Inflammatory macrophage treated with lipopolysaccharide for 4 hours (primary cell): ENCODE measurements at places on chromosomes 12 and 14.
A peak's percentile ranks its signal among the peaks of the same experiment; 100 is the strongest.

DNA sequence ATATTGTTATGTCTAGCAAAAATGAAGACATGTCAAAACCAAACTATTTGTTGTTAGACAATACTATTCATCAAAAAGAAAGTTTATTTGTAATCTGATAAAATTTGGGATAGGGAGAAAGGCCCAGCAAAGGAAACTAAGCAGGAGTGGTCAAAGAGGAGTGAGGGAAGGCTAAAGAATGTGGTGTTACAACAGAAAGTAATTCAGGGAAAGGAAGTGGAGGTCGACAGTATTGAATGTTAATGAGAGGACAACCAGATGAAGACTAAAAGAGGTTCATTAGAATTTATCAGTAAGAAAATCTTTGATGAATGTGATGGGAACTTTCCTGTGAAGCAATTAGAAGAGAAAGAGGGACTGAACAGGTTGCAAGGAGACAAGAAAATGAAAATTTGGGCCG, 33.9 kb downstream of the PLCZ1 start:
- no peak for DNase-seq

GRCh38 chr12:100651694-100652093, 78.2 kb downstream of the GAS2L3 start:
- no peak for DNase-seq

DNA sequence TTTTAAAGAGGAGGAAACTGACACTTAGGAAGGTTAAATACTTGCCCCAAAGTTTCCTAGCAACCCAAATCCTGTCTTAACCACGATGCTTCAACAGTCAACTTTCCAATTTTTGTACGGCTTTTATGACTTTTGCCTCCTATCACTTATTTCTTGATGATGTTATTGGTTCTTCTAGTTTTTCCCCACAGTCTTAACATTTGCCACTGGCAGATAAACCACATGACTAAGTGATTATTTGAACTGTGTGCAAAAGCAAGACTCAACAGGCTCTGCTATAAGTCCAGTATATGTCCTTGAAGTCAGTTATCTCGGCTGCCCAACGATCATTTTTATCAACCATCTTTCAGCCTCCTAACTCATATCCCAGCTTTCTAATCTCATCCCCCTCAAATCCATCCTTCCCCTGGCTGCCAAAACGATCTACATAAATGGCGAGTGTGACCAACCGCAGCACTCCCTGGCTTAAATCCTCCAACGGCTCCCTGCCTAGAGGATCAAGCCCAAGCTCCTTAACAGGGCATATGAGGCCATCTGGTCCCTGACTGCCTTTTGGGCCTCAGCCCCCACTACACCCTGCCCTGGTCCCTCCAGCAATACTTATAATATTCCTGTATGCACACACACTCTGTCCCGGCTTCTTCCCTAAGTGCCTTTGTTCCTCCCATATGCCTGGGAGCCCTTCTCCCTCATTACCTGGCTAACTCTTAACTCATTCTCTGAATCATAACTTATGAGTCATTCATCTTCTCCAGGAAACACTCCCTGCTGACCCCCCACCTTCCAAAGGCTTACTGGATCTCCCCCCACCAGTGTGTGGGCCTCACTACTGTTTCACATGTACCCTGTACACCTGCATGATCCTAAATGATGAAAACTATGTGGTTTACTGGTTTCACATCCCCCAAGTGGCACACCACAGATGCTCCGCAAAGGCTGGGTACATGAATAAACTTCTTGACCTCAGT, 8.8 kb downstream of the VPS37B start:
- no peak for DNase-seq

DNA sequence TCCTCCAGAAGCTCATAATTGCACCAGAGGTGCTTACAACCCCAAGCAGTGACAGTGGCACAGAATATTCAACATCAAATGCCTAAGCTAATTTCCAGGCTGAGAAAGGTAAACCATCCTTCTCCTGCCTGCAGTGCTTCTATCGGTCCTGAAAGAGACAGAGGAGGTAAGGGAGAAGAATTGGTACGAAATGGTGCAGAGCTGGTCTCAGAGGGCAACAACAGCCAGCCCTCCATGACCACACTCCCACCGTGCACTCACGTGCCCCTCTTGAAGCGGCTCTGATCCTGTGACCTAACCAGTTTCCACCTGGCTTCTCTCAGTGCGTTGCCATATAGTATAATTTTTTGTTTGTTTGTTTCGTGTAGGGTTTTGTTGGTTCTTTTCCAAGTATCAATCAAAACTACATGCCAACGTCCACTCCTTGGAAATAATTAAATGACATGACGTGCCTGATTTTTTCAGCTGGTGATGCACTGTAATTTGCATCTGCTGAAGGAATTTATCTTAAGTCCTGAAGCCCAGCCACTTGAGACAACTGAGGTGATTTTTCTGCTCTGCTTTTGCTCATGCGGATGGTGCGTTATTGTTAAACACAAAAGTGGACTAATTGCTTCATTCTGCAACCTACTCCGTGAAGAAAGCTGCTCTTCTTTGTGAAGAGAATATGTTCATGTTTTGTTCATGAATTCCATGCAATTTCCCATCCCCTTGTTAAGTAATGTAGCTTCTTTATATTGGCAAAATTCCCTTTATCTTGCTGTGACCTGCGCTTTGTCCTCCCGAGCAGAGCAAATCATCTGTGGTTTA, 1.3 kb upstream of the ATP2A2 start:
- DNase-seq, result no peak

GRCh38 chr12:128671528-128672042, 152.2 kb downstream of the SLC15A4 start:
- no peak for DNase-seq

- no peak for DNase-seq
These were observed 113.7 kb upstream of the MYF6 start for GRCh38 chr12:80593766-80594165.

DNA sequence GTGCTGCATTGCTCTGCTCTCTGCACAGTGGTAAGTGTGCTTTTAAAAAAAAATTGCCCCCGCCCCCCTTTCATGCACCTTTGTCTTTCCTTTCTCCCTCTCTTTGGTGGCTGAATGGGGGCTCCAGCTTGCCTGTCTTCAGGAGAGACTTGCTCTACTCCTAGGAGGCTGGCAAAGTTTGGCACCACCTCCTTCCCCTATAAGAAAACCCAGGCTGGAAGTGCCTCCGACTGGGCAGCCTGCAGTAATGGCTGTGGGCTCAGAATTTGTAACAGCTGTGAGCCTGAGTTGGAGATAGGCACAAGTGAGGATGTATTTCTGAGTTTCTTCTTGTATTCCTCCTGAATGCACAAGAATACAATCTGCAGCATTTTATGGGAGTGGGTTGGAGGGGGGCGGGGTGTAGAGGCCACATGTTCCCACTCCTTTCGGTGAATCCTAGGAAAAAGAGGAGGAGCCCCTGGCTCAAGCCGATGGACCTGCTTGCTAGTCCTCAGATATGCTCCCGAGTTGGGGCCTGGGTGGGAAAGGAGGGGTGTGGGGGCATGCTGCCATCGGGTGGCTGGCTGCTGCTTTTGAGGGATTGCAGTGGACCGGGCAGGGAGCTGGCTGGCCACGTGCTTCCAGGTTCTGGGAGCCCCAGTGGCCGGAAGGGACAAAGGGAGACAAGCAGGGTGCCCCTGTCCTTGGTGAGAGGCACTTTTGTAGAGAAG, 124.3 kb downstream of the TSPAN9 start:
- DNase-seq, result no peak

- DNase-seq, result no peak
These were observed 3.9 kb upstream of the PYROXD1 start for GRCh38 chr12:21433525-21433924.

- DNase-seq, result no peak
These were observed 32.9 kb downstream of the CALM1 start for GRCh38 chr14:90429754-90430153.

DNA sequence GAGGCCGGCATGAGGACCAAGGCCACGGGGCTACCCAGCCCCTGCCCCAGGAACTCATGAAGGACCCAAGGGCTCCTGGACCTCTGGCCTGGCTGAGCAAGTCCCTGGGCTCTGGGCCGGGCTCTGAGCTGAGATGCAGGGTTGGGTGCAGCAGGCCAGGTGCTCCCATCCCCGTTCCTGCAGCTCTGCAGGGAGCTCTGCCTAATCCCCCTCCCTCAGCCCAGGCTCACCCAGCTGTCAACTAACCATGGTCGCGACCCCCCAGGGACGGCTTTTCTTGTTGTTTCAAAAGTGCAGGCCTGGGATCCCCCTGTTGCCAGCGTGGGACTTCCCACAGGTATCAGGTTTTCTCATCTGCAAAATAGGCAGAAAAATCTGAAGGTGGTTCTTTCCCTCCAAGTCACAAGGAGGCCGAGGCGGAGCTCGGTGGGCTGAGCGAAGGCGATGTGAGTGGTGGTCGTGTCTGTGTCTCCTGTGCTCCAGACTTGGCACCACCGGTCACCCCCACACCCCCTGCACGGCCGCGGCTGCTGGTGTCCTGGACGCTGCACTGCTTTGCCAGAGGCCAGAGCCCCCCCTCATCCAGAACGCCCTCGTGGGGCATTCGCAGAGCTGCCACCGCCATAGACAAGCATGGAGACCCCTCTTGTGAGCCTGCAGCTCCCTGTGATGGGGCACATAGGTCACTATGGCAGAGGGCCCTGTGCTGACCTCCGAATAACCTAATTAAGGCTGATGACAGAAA, 22.5 kb upstream of the GALNT9 start:
- no peak for DNase-seq

DNA sequence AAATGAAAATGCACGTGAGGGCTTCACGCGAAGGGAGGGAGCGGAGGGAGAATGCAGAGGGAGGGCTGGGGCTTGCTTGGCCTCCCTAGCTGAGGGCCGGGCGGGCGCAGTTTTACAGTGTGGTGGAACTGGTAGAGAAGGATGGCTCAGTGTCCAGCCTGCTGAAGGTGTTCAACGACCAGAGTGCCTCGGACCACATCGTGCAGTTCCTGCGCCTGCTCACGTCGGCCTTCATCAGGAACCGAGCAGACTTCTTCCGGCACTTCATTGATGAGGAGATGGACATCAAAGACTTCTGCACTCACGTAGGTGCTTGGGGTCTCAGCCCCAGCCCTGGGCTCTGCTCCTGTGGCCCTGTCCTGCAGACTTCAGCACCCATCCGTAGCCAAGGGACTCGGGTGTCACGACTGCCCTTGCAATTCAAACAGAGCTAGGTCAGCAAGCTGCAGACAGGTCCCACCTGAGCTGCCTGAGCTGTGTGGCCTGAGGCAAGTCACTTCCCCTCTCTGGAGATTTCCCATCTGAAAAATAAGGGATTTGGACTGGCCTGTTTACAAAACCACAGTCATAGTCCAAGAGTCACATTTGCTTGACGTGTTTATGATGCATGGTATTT, 18.4 kb downstream of the OTUB2 start:
- no peak for DNase-seq

DNA sequence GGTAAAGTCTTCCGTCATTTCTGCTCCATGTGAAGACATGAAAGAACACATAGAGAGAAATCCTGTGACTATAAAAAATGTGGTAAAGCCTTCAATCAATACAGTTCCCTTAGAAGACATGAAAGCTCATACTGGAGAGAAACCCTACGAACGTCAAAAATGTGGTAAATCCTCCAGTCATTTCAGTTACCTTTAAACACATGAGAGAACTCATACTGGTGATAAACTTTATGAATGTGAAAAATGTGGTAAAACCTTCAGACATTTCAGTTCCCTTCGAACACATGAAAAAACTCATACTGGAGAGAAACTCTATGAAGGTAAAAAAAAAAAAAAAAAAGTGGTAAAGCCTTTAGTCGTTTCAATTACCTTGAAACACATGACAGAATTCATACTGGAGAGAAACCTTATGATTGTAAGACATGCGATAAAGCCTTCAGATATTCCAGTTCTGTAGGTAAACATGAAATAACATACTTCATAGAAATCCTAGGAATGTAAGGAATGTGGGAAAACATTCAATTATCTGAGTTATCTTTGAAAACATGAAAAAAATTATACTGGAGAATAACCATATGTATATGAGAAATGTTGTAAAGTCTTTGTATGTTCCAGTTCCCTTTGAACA, 60.4 kb downstream of the MAP4K5 start:
- no peak for DNase-seq

GRCh38 chr12:66599816-66600215, 79.1 kb downstream of the GRIP1 start:
- peak; percentile 61 for DNase-seq

DNA sequence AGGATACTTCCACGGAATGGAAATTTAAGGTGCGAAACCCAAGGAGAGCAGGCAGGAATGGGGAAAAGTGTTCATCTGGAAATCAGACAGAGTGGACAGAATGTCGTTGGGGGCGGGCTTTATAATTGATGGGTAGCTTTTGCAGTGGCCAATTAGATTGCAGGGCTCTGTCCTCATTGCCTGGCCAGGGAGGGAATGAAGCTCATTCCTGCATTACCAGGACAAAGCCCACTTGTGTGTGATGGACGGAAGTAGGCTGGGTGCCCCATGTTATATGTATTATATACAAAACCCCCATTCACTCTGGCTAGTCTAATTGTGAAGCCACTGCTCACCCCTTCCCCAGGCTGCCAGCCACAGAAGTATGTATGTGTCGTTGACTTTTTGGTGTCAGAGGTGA, 23.6 kb downstream of the ZNF664 start:
- DNase-seq, result no peak
